ENCODE measurements at places on chromosomes 7 and 10.
A peak's percentile ranks its signal among the peaks of the same experiment; 100 is the strongest.

DNA sequence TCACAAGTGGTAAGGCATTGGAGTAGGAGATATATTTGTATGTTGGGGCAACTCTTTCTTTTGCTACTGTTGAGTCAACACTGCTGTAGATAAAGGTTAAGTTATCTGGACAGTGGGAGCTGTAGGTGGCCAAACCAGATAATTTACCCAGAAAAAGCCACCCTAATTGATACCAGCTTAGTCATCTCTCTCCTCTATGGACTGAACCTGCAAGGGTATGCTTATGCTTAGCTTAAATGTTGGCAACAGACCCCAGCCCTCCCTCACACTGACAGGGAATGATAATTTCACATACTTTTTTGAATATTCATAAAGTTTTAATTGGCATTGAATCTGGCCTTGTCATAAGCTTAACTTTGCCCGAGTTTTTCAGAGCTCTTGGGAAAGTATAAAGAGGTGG, 66.3 kb downstream of the CREB5 start:
- DNase-seq, result no peak

DNA sequence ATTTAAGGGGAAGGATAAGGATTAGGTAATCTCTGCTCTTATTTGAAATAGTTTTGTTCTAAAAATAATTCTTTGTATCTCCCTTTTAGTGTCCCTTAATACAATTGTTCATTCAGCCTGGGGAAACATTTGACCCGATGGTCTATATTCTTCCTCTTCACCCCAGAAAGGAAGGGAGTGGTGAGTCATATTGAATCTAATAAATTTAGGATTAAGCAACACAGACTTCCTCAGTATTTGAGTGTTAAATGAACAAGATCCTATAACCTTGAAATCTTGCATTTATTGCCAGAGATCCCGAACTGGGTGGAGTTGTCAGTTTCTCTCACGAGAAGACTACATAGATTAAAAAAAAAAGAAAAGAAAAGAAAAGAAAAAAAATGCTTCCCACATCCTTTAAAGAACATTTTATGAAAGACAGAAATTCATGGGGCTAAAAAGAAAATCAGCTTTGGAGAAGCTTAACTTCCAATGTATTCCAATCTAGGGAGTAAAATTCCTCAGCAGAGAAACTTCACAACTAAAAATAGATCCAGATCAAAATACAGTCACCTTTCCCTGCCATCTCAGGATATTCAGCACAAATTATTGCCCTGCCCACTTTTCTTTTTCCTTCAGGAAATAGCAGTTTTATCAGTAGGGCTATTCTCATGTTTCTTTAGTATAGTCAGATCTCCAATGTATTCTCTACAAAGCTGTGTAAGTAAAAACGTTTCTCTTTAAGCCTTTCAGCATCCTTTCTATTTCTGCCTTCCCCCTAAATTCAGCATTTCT, 82.2 kb downstream of the SEMA3D start:
- no peak for DNase-seq

- DNase-seq, result no peak
Observed at GRCh38 chr10:63711867-63712716, 190.9 kb downstream of the REEP3 start.

GRCh38 chr7:83648464-83649241, at the start of gene SEMA3E:
Gene SEMA3E, minus strand, starts transcription at chr7:83649139.
- DNase-seq, result no peak

- DNase-seq, result no peak
Observed at GRCh38 chr10:8171008-8171407, 116.5 kb downstream of the GATA3 start.

DNA sequence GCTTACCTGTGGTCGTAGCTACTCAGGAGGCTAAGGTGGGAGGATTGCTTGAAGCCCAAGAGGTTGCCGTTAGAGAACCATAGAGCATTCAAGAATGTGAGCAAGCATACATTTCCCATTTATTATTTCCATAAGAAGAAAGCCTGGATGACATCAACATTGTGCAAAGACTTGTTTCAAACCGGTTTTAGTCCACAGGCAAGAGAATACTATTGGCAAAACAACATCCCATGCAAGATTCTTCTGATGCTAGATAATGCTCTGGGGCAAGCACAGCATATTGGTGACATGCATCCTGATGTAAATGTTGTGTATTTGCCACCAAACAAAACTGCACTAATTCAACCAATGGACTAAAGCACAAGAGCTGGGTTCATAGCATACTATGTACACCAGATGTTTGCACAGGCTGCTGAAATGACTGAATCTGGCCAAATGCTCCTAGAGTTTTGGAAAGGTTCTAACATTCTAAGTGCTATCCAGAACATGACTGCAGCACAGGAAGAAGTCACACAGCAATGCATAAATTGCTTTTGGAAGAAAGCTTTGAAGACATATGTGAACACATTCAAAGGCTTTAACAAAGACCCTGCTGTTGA, 42.6 kb downstream of the OTUD1 start:
- DNase-seq, result no peak

- no peak for DNase-seq
Observed at GRCh38 chr7:46949270-46949931, 632.5 kb downstream of the TNS3 start.

GRCh38 chr7:76358011-76358480, 745 bp downstream of the YWHAG start:
- DNase-seq, result peak; percentile 47

GRCh38 chr7:35694161-35694783, 663 bp downstream of the HERPUD2 start:
- DNase-seq, result peak; percentile 33

- DNase-seq, result no peak
Observed at GRCh38 chr7:90594751-90595317, 1.3 kb upstream of the CDK14 start.

GRCh38 chr10:95850791-95851190, 57.0 kb upstream of the CC2D2B start:
- DNase-seq, result no peak

DNA sequence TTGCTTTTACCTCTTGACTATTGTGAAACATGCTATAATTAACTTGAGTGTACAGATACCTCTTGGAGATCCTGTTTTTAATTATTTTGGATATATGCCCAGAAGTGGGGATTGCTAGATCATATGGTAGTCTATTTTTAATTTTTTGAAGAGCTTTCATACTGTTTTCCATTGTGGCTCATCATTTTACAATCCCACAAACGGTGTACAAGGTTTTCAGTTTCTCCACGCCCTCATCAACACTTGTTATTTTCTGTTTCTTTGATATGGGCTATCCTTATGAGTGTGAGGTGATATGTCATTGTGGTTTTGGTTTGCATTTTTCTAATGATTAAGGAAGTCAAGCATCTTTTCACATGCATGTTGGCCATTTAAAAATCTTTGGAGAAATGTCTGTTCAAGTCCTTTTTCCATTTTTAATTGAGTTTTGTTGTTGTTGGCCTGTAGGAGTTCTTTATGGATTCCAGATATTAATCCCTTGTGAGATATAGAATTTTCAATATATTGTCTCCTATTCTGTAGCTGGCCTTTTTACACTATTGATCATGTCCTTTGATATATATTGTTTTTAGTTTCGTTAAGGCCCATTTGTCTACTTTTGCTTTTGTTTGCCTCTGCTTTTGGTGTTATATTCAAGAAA, 7.5 kb downstream of the AGK start:
- no peak for DNase-seq

DNA sequence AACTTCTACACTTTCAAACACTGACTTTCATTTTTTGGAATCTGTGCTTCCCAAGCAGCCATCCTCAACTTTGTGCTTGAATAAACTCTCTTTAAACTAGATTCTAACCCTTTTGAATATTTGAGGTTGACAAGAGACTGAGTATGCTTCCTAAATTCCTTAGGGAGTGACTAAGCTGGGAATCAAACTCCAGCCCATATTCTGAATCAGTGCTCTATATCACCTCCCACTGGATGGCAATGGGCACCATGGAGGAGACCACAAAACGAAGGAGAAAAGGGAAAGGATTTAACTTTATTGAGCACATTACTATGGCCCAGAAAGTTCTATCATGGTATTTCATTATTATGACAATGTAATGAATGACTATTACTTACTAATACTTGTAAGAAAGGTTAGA, 17.2 kb upstream of the SLC26A4 start:
- no peak for DNase-seq

GRCh38 chr7:13692548-13692947, 296.9 kb downstream of the ETV1 start:
- no peak for DNase-seq

GRCh38 chr10:118669020-118669791, 73.8 kb upstream of the PRLHR start:
- no peak for DNase-seq

DNA sequence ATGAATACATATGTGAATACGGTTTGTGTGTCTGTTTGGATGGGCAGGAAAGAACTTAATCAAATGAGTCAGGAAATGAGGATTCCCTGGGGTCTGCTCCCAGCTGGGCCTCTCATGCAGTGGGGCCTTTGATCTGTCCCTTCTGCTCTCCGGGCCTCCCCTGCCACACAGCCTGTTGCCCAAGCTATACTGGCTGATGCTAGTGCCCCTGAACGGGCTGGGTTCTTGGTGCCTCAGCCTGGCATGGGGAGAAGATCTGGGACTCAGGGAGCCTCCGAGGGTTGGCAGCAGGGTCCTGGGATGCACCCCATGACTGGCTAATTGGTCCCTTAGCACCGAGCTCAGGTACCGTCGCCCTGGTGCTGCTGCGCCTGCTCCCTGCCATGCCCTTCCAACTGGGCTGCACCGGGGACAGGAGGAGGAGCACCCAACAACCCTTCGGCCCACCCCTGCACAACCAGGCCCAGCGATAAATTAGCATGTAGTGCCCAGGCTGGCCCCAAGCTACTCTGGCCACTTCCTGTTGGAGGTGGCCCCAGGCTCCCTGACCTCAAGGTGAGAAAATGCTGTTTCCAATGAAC, 59.9 kb upstream of the DUSP5 start:
- DNase-seq, result no peak

- no peak for DNase-seq
Observed at GRCh38 chr7:12062062-12062461, 149.0 kb upstream of the TMEM106B start.

- no peak for DNase-seq
Observed at GRCh38 chr7:141325275-141325674, 225.9 kb upstream of the AGK start.

DNA sequence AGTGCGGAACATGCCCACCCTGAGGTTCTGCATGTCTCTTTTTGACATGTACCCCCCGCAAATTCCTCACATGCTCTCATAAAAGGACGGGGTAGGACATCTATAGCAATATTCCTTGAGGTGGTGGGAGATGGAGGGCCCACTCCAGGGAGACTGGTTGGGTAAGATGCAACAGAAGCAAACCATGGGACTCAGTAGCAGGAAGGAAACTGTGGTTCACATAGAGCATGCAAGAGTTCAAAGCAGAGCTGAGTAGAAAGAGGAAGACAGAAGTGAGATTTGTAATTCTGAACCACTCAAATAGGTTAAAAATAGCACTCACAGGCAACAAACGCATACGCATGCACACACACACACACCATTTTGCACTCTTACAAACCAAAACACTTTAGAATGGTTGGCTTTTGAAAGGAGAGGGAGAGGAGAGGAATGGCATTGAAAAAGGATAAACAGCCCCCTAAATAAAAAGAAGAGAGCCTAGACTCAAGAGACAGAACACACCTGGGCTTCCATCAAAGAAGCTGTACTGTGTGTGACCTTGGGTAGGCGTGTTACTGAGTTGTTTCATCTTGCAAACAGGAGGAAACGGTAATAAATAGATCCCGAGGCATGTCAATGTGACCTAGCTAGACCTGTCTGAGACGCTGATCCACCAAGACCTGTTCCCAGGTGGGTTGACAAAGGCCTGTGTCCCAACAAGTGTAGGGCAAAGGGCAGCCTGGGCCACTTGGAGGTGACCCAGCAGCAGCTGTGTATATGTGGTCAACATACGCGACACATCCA, 77.6 kb upstream of the LRRC4 start:
- no peak for DNase-seq

GRCh38 chr7:25318047-25318446, 89.8 kb upstream of the NPVF start:
- no peak for DNase-seq

DNA sequence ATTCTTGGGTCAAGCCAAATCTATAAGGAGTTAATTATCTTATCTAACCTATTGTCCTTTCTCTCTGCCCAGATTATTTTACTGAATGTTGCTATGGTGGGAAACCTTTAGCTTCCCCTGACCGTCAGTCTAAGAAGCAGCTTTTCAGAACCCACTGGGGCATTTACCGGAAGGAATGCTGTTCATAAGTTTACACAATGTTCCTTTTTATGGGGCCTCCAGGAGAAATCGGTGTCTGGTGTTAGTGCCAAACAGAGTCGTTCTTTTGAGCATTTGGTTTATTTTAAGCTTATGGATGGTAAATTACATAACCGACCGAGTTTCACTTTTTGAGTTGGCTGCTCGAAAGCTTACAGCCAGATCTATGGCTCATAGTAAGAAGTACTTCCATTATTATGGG, 111.9 kb downstream of the CACNB2 start:
- DNase-seq, result no peak

DNA sequence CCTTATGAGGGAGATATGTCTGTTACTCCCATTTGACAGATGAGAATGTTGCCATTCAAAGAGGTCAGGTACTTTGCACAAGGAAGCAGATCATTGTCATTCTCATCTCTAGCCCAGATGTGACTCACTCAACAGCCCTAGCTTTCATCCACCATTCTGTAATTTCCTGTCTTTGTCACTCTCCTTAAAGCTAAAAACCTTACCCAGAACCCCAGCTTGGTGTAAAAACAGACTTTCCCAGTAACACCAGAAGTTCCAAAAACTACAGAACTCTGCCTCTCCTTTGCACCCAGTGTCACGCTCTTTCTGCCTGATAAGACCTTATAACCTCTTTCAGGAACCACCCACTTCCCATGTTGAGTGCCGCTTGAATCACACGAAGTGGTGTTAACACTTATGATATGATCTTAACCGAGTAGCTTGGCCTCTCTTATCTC, 89.1 kb upstream of the SP4 start:
- no peak for DNase-seq

- no peak for DNase-seq
Observed at GRCh38 chr10:76401006-76401405, 969.6 kb downstream of the LRMDA start.

- no peak for DNase-seq
Observed at GRCh38 chr7:1667566-1668395, 2.3 kb upstream of the ELFN1 start.

- no peak for DNase-seq
Observed at GRCh38 chr7:155676052-155676451, 31.6 kb downstream of the RBM33 start.

DNA sequence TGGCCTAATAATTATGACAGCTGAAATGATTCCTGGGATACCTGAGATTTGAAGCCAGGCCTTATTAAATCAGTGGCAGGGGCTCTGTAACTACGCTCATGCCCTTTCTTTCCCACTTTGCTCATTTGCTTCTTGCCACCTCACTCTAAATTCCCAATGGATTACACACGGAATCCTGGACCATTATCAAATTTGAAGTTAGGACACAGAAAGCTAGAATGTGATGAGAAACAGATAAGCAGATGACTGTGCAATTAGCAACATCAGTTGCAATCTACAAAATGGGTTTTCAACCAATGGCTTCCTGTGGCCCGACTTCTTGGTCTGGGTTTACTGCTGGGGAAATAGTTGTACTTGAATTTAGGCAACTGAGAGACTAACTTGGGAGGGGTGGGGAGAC, 374.3 kb downstream of the INHBA start:
- DNase-seq, result no peak

- DNase-seq, result no peak
Observed at GRCh38 chr10:89047397-89047796, 56.8 kb downstream of the FAS start.

- no peak for DNase-seq
Observed at GRCh38 chr7:21253740-21254687, 173.9 kb upstream of the SP4 start.

Measured in effector CD8-positive, alpha-beta T cell (primary cell).